ENCODE measurements at places on chromosomes 7 and 10.

GRCh38 chr10:62379394-62379793 is 5.2 kb downstream of the ZNF365 start:
- no peak for DNase-seq

- no peak for DNase-seq
Observed at GRCh38 chr10:69816521-69816920, 14.8 kb downstream of the COL13A1 start.

GRCh38 chr10:4352414-4352961 is 473.5 kb upstream of the AKR1E2 start:
- DNase-seq, result no peak

- DNase-seq, result no peak
Observed at GRCh38 chr7:1679326-1679965, 9.4 kb downstream of the ELFN1 start.

- DNase-seq, result no peak
Observed at GRCh38 chr7:27631391-27631790, 31.3 kb downstream of the HIBADH start.

All from hematopoietic multipotent progenitor cell treated with erythropoietin and hydrocortisone succinate and interleukin-3 and kit ligand, for 17 days (in vitro differentiated cells).